Esophagus squamous epithelium (tissue), 5 donors: ENCODE measurements at places on chromosomes 7 and 10.

DNA sequence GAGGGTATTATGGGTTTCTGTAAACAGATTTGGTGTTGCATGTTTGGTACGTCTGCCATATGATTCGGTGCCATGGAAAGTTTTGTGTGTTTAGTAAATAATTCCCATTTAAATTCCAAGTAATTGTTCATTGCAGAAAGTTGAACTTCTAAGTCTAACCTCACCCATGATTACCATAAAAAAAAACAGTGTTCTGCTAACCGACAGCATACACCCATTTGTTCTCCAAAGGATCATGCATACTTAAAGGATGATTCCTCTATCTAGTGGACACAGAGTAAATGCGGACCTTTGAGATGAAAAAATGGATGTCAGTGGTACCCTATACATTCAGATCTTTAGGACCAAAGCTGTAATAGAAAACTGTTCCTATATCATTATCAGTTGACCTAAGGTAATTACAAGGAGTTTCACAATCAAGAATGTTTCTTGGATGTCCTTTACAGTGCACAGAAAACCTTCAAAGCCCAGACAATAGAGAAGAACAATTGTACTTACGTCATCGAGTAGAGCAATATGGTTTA is 209.9 kb downstream of the CRPPA start:
- no peak for DNase-seq
- no peaks in the 10 kb centered on the region for H3K36me3 ChIP-seq

DNA sequence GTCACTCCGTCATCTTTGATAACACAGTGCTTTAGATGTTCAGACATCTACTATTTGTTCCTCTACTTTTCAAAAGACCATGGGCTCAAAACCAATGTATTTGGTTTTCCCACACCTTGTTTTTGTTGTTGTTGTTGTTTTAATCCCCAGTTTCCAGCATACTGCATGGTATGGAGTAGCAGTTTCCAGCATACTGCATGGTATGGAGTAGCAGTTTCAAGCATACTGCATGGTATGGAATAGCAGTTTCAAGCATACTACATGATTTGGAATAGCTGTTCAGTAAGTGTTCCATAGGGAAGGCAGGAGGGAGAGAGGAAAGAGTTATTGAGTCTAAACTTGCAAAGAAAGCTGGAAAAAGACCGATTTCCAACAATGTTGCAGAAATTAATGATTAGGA is 314.3 kb upstream of the PRKCQ start:
- no peaks in the 10 kb centered on the region for H3K36me3 ChIP-seq
- H3K4me3 ChIP-seq = no peak overlapping the region
- no peak overlapping the region for H3K27ac ChIP-seq
- H3K27me3 ChIP-seq = no peaks in the 10 kb centered on the region
- DNase-seq = no peak

DNA sequence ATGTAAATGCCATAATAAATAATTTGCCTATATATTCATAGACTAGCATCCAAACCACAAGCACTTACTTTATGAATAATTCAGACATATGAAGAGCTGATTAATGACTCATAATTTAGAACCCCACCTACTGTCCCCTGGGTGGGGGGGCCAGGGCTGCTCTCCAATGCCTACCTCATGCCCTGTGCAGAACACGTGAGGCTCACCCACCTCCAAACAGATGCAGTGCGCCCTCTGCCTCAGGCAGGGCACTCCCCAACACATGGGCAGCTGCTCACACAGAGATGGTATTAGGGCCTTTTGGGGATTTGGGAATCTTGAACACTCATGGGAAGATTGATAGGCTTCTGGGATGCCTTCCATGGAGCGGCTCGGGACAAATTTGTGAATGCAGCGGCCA is 75.1 kb upstream of the INSIG1 start:
- H3K36me3 ChIP-seq = no peaks in the 10 kb centered on the region
- H3K4me1 ChIP-seq = no peaks in the 10 kb centered on the region
- H3K27ac ChIP-seq = no peak overlapping the region
- no peak for DNase-seq

GRCh38 chr7:130419658-130420057 is 21.2 kb downstream of the CEP41 start:
- H3K27me3 ChIP-seq = no peaks in the 10 kb centered on the region
- no peak overlapping the region for H3K27ac ChIP-seq
- no peaks in the 10 kb centered on the region for H3K36me3 ChIP-seq
- H3K4me3 ChIP-seq = no peak overlapping the region
- DNase-seq = no peak

- H3K36me3 ChIP-seq = peaks cover 76% of the 10 kb centered on the region
- no peak overlapping the region for H3K4me3 ChIP-seq
- no peak overlapping the region for H3K27ac ChIP-seq
- DNase-seq = no peak
- no peaks in the 10 kb centered on the region for H3K27me3 ChIP-seq
Measured at GRCh38 chr7:139708541-139708940, 69.3 kb downstream of the HIPK2 start.

DNA sequence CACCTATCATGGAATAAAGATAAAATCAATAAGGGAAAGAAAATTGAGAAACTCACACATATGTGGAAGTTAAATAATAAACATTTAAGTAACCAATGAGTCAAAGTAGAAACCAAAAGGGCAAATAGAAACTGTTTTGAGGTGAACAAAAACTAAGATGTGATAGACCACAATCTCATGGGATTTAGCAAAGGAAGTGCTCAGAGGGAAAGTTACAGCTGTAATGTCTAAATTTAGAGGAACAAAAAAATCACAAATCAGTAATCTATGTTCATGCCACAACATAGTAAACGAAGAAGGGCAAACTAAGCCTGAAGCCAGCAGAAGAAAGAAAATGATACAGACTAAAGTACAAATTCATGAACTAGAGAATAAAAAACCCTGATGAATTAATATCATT is 16.3 kb downstream of the CYP3A4 start:
- no peak overlapping the region for H3K27ac ChIP-seq
- no peaks in the 10 kb centered on the region for H3K27me3 ChIP-seq
- H3K36me3 ChIP-seq = no peaks in the 10 kb centered on the region
- H3K4me1 ChIP-seq = peaks cover 16% of the 10 kb centered on the region

GRCh38 chr7:1809070-1809469 is 139.0 kb downstream of the ELFN1 start:
- H3K4me1 ChIP-seq = peaks cover 8% of the 10 kb centered on the region
- H3K4me3 ChIP-seq = no peak overlapping the region
- no peak for DNase-seq
- no peaks in the 10 kb centered on the region for H3K36me3 ChIP-seq

DNA sequence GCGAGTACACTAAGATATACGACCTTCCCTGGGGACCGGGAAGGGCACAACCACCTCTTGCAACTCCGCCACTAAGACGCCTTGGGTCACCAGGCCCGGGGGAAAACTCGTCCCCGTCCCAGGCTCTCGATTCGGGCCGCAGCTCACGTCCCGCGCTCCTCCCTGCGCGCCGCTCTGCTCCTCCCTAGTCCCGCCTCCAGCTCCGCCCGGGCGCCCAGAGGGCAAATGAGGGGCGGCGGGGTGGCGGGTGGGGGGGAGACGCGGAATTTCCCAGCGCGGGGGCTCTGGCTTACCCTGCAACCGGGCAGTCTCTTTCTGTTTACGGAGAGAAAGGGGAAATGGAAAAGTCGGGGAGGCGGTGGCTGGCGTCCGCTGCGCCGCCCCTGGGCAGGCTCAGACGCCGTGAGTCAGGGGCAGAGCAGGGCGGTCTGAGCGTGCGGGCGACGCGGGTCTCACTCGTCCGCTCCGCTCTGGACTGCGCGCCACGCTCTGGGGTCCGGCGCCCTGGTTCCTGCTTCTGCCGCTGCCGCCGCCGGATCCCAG is at the start of gene MAP3K8:
MAP3K8 (plus strand) TSS at position 455 of the 543 bp plus-strand sequence. CDS start 4,755 bp downstream, outside the sequence.
- H3K4me1 ChIP-seq = peaks cover 34% of the 10 kb centered on the region
- peak; percentile 64 for DNase-seq
- no peaks in the 10 kb centered on the region for H3K36me3 ChIP-seq

DNA sequence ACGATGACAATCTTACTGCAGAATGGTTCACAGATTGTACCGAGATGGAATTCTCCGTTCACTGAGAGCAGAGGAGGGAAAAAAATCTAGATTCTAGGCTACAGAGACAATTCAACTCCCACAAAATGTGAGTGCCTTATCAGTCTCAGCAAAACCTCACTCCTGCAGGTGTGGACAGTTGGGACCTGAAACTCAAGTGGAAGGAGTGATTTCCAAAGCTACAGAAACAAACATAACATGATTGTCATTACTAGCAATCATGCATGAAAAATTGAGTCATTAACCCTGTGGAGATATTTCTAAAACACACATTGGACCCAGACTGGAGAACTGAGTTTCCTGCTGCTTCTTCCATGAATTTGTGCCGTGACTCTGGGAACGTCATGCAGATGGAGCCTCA is 70.3 kb downstream of the CALML3 start:
- DNase-seq = no peak
- peak overlapping the region; percentile 53 for H3K27ac ChIP-seq
- H3K4me3 ChIP-seq = no peak overlapping the region
- no peaks in the 10 kb centered on the region for H3K27me3 ChIP-seq
- peaks cover 30% of the 10 kb centered on the region for H3K4me1 ChIP-seq

DNA sequence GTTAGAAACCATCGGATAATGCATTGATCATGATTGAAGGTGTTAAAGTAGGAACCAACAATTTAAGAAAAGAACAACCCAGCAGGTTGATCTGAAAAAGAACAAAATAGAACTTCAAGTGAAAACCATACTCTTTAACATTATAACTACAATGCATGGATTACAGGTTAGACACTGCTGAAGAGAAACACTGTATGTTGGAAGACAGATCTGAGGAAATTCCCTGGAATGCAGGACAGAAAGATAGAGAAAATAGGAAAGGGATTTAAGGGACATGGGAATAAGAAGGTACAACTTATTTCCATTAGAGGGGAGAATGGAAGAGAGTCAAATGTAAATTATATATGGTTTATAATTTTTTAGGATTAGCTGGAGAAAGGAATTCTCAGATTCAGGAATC is 303.3 kb downstream of the DNAJB6 start:
- no peak for DNase-seq
- no peaks in the 10 kb centered on the region for H3K27me3 ChIP-seq
- H3K36me3 ChIP-seq = no peaks in the 10 kb centered on the region
- no peak overlapping the region for H3K27ac ChIP-seq
- no peak overlapping the region for H3K4me3 ChIP-seq
- H3K4me1 ChIP-seq = no peaks in the 10 kb centered on the region

GRCh38 chr7:3436746-3437145 is 135.7 kb downstream of the SDK1 start:
- H3K4me3 ChIP-seq = no peak overlapping the region
- no peak overlapping the region for H3K27ac ChIP-seq
- no peaks in the 10 kb centered on the region for H3K4me1 ChIP-seq

- H3K4me1 ChIP-seq = no peaks in the 10 kb centered on the region
- H3K27me3 ChIP-seq = no peaks in the 10 kb centered on the region
- no peak for DNase-seq
- no peak overlapping the region for H3K27ac ChIP-seq
- H3K4me3 ChIP-seq = no peak overlapping the region
Measured at GRCh38 chr7:10648289-10648688, 325.4 kb upstream of the PHF14 start.

DNA sequence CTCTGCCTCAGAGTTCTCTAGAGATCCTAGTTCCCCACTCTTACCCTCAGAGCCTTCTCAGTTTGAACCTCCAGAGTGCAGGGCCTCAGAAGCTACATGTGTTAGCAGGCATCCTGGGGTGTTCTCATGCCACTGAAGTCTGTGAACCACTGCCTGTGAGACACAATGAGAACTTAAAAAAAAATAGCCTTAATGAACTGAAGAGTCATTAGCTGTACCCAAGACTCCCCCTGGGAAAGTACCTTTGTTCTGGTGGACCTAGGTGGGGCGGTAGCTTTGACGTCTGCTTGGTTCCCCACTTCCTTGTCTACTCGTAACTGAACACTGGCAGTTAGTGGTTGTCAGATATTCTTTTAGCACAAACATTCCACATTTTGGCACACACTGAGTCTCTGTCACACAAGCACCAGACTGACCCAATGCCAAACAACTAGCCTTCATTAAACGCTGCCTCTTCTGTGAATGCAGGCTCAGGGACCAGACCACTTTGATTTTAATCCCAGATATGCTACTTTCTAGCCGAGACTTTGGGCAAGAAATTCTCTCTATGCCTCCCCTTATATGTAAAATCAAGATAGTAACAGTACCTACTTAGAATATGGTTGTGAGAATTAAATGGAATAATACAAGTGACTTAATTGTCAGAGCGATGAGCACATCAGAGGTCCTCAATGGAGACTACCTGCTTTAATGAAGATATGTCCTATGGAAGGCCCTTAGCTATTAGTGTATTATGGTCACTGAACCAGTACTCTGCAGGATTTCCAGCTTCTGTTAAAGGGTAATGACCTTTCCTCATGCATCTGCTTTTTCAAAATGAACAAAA is 75.3 kb upstream of the CC2D2B start:
- peak overlapping the region; percentile 73 for H3K27ac ChIP-seq
- H3K4me1 ChIP-seq = peaks cover 61% of the 10 kb centered on the region
- no peak for DNase-seq
- H3K27me3 ChIP-seq = no peaks in the 10 kb centered on the region
- H3K4me3 ChIP-seq = no peak overlapping the region
- H3K36me3 ChIP-seq = no peaks in the 10 kb centered on the region
